ENCODE measurements at places on chromosomes 3 and 15.

DNA sequence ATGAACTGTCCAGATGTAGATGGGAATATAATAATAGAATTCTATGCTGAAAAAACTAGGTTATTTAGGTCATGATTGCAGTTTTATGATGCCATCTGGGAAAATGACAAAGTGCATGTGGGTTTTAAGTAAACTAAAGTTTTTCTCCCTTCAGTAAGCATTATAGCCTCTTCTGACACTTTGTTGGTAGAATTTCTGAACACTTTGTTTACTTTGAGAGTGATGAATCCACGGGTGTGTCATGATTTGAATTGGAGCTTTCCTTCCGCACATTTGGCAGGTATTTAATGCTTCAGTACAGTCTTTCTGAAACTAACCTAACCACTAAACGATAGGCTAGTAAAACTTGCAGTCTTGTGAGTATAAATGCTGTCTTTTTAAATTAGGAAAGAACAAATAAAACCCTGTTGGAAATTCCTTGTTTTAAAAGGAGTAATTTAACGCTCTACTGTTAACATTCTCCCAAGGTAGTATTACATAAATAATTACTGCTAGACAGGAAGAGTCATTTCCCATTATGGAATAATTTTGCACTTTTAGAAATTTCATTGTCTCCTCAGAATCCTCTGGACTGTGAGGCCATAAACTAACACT is 7.0 kb downstream of the FILIP1L start:
- DNase-seq: no peak

DNA sequence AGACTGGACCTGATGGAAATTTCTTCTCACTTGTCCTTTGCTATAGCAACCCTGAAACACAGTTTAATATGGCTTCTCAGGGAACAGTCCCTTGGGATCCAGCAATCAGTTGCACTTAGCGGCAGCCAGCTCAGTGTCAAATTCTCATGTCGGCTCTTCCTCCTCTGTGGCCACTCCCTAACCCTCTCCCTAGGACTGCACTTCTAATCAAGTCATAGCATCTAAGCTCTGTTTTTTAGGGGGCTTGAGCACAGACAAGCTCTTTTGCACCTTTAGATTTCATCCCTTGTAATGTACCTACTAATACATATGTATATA is 250.5 kb upstream of the TLE3 start:
- no peak for DNase-seq

DNA sequence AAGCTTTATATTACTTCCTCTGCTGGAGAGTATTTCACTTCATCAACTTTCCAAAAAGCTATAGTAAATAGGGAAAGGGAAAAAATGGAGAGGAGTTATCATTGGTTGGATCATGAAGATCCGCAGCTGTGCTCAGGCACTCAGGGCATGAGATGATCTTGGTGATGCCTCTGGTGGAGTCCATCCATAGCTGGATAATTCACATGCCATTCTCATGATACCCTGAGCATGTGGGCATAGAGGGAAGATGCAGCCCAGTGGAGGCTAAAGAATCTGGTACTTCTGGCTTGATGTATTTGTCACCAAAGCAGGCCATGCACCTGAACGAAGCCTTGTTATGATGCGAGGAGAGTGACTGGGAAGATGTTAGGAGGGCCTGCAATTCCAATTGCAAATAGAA is 150.2 kb downstream of the CHST2 start:
- DNase-seq: no peak

DNA sequence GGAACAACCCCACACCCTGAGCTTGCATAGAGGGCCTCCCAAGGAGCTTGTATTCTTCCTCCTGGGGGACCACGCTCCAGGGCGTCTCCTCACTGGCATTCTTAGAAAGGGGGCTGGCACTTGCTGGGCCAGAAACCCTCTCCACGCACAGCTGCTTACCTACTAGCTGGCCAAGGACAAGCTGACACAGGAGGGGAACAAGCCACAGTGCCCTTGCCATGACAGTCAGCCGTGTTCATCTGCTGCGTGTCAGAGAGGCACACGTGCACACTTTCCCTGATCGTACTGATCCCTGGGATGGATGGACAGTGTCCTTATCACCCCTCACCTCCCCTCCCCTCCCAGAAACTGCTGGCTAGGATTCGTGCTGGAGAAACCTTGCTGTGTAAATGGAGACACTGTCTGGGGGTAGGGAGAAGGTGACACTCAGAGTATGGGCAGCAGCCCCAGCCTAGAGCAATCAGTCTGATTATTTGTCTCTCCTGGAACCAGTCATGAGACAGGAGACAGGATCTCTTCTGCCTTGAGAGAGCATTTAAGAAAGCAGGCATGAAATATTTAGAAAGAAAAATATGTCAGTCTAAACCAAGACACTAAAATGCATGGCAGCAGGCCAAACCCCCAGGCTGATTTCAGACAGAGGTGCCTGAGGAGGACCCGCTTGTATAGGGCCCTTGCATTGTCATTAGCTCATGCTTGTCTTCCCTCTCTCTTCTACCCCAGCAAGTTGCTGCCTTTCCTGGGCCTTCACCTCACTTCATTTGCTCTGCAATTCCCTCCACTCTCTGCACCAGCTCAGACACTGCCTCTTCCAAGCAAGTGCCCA is 311.8 kb upstream of the TRIM42 start:
- no peak for DNase-seq

- DNase-seq: no peak
Measured at GRCh38 chr3:135532021-135532420, 433.5 kb upstream of the PPP2R3A start.

GRCh38 chr3:67028001-67028784 is 30.1 kb downstream of the KBTBD8 start:
- no peak for DNase-seq

- DNase-seq: no peak
Measured at GRCh38 chr3:68378631-68379030, 553.7 kb downstream of the TAFA4 start.

DNA sequence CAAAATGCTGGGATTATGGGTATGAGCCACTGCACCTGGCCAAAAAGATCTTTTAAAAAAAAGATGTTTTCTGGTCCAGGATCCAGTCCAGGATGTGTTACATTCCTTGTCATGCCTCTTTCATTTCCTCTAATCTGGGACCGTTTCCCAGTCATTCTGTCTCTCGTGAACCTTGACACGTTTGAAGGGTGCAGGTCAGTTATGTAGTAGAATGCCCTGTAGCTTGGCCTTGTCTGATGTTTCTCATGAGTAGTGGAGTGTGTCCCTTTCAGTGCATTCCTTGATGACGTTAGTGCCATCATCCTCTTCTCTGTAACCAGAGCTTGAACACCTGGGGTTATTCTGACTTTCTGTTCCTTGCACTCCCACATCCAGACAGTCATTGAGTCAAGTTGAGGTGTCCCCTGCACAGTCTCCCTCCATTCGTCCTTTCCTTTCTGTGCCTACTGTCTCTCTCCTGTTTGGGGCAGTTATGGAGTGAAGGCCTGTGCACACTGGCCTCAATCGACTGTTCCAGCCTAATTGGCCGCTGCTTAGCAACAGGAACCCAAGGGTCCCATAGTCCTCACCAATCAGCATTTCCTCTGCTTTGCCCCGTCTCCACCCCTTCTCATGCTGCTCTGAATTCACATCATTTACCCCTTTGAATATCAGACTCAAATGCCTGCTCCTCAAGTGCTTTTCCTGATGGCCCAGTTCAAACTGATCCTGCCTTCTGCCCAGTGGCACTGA is 5.5 kb downstream of the FAM81A start:
- no peak for DNase-seq

- no peak for DNase-seq
Measured at GRCh38 chr15:29696950-29697738, 125.1 kb downstream of the TJP1 start.

- no peak for DNase-seq
Measured at GRCh38 chr3:99458013-99458412, 180.4 kb upstream of the COL8A1 start.

DNA sequence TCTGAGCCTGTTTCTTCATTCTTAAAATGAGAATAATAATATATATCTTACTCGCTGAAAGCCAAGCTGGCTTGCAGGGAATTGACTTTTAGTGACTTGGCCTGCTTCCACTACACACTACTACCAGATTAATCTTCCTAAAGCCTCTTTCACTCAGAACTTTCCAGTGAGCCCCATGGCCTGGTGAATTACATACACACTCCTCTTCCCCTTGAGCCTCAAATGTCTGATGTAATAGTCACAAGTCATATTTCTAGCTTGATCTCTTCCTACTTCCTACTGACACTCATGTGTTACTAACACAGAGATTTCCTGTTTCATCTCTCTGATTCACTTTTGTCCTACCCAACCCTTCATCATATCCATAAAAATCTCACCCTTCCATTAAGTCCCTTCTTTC is 82.7 kb upstream of the SOX2 start:
- no peak for DNase-seq

DNA sequence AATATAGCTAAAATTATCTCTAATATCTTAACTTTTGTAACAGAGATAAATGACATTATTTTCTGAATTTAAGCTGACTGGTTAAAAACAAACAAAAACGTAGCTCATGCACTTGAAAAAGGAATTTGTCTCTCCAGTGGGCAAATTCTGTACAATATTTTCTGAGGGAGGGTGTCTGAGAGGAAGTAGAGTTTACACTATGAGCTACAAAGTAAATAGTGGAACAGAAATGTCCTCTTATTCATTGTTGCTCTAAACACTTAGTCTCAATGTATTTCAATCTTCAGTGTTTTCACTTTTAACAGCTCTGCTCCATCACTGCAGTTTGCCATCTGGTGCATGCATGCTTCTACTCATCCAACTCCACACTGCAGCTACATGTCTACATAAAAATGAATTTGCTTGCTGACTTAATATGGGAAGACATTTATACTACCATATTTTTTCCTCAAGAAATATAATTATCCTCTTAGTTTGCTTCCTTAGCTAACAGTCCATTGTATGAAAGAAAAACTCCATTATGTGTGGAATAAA is 817.4 kb upstream of the LMCD1 start:
- DNase-seq: no peak

DNA sequence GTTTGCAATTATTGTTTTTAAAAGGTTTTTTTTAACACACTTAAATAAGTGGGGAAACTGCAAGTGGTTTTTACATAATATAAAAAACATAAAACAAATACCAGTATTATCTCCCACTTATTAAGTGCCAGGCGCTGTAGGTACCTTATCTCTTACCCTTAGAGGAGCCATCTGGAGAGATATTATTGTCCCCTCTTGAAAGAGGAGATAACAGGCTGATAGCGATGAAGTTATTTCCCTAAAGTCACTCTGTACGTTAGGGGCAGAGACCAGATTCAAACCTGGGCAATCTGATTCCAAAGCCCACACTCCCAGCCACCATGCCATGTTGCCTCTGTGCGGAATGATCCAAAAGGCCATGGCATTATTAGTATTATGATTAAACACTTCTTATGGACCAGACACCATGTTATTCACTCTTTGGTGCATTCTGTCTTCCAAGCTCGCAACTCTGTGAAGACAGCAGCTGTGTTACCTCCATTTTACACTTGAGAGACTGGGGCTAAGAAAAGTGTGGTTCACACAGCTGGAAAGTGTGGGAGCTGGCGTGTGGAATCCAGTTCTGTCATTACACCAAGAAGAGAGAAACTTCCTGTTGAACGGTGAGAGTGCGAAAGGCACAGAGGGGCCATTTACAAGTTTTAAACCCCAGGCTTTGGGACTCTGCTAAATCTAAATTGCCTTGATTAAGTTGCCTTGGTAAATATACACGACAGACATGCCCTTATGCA is 79.9 kb upstream of the MITF start:
- no peak for DNase-seq

DNA sequence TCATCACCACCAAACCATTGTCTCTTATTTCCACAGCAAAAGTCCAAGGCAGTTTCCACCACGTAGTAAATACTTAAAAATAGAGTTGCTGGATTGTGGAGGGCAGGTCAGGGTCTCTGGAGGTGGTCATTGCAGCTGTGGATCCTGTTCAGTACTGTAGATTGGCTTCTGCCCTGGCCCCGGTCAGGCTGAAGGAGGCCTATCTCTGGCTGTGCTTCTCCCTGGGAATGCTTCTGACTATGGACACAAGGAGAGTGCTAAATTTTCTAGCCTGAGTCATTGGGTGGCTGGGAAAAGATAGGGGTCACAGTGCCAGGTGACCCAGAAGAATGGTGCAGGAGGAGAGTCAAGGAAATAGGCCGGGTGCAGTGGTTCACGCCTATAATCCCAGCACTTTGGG is 26.3 kb upstream of the GMPPB start:
- no peak for DNase-seq

DNA sequence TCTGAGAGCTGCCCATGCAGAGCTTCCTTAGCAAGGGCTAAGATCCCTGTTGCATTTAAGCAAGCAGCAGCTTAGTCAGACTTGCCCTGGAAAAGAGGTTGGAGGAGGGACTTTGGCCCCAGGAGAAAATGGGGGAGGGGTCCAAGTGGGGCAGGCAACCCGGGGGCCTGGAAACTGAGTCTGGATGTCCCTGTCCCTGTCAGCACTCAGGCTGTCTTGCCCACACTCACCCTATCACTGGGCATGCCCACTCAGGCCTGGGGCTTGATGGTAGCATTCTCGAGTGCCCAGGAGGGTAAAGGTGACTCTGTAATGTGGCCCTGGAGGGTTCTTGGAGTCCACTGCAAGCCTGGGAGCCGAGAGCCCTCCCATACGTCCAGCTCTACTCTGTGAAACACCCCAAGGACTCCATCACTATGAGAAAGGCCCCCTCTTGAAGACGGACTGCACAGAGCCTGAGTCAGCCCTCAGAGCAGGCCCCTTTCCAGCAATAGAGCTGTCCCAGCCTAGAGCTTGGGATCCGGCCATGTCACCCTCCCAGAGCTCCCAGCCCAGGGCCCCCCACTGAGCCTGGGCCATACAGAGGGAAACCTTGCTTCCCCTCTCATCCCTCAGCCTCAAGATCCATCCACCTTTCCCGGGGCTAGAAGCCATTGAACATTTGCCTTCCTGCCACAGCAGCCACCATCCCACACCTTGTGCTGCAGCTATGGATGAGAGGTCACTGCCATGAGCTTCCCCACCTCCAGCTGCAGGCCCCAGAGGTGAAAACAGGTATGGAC is 13.4 kb downstream of the MYL3 start:
- peak; percentile 52 for DNase-seq

- DNase-seq: no peak
Measured at GRCh38 chr3:127106456-127106855, 86.5 kb upstream of the PRR23E start.

DNA sequence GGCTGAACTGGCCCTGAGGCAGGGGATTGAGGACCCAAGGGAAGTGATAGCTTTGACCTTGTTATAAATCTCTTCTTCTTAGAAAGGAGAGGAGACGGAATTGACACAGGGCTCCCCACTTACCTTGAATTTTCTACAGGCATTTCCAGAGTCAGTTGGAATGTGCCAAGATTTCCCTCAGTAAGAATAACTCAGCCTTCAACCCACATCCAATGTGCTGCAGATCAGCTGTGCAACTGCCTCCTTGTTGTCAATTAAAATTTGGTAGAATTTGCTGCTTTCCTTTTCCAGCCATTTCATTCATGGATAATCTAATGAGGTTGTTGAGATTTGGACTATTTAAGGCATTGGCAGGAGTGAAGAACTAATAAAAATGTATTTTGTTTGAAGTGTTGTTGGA is 14.6 kb downstream of the MED12L start:
- DNase-seq: no peak

GRCh38 chr15:85000189-85000864 is 18.7 kb downstream of the PDE8A start:
- DNase-seq: no peak
